Hematopoietic multipotent progenitor cell treated with erythropoietin and hydrocortisone succinate and interleukin-3 and kit ligand, for 8 days (in vitro differentiated cells): ENCODE measurements at places on chromosomes 7 and 10.

GRCh38 chr7:6392712-6393666, 54.8 kb downstream of the DAGLB start:
- DNase-seq = peak; percentile 100

DNA sequence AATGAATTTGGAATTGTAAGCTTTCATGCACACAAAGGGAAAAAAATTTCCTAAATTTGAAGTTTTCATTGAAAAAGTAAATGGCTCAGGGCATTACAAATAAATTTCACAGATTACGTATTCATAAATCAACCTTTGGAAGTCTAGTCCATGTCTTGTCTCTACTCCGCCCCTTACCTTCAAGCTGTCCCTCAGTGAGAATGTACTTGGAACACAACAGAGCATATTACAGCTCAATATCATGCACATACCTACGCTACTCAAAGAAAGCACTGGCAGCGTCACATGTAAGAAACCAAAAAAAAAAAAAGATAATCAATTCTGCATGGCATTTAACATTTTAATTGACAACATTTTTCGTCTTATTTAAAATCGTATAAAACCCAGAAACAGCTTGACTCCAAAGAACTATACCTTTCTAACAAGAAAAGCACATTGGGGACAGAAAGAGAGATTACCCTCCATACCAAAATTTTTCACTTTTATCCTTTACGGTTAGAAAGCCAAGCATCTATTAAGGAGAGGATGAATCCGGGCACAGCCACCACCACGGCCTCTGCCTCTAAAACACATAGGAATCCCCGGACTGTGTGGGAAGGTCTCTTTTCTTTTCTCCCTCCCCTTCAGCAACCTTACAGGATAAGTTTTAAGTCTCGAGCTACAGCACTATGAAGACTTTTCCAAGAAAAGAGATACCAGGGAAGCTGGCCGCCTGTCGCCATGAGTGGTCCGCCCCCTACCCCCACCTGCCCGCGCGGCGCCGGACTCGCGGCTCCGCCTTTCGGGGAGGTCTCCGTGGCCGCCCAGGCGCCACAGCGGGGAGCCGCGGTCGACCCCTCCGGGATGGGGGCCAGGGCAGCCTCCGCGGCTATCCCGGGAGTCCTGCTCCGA, 1.1 kb downstream of the JMJD1C start:
- peak; percentile 18 for DNase-seq

- no peak for DNase-seq
Measured at GRCh38 chr10:110511734-110512449, 14.2 kb downstream of the DUSP5 start.

GRCh38 chr10:24821986-24822385, 98.3 kb upstream of the ARHGAP21 start:
- DNase-seq = no peak

DNA sequence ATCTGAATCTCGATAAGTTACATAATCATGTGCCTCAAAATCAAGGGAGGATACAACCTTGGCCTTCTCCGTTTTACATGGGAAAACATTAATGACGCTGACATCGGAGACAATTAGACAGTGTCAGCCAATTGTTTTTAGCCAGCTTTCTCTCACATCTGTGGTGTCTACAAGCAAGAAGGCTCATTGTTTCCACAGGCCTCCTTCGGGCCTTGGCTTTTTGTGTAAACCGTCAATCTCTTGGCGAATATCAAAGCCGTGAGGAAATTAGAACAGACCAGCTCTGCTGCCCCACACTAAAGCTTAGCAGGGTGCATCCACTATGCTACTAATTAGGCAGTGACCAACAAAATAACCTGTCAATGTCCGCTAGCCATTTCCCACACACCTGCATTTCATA, 43.2 kb downstream of the VAX1 start:
- no peak for DNase-seq

GRCh38 chr7:7996568-7996967, 28.0 kb downstream of the GLCCI1 start:
- DNase-seq = no peak

DNA sequence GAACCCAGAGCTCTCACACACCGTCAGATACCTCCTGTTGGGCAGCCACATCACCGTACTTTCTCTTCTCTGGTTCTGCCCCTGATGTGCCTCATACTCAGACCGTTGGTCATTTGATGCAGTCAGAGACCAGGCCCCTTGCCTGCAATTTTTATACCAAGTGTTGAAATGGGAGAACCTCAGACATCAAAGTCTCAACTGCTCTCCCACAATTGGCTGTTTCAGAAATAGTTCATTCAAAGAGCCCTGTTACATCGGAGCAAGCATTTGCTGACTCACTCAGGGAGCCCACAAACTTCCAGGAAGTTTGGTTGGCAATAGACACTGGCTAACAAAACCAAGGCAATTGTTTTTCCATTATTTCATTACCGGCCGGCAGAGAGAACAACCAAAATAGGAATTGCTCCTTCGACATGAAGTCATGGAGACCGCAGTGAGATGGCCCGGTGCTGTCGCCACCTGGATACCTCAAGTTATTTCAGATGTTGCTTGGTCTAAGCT, 33.5 kb upstream of the ADAM12 start:
- no peak for DNase-seq

DNA sequence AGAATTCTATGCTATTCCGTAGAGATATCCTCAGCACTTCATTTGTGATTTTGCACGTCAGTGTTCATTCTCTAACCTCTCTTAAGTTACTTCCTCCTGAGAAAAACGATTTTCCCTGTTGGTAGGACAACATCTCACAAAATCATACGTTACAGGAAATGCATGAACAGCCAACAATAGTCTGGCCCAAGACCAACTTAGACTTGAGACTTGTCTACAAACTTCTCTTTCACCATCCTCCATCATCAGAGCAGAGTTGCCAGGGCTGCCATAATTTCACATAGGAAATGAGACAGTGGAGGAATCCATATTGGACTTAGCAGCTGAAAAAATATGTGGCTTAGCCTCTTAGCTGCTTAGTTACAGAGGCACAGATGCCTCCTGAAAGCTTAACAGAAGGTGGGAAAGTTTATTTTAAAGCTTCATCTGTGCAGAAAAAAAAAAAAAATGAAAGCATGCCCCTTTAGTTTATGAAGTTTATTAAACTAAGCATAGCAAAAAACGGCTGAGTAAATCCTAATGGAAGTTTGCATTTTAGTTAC, 222.5 kb upstream of the CACNA2D1 start:
- DNase-seq = no peak
